A549 treated with ZK216348 at 1 μM for 4 hours (cell line): ENCODE measurements at places on chromosomes 12 and 14. TPM values are rescaled to one million over a fixed set of nuclear protein-coding genes. Genes with fewer than 3 reads are reported as not detected.

The SERPINA9 gene
- not detected in 5 replicates for total RNA-seq

The ITGB7 gene
- total RNA-seq: 0.35 to 0.95 TPM (median 0.41 TPM) in 5 replicates

The ACVRL1 gene
- 0.05 TPM in 1 of 5 replicates, not detected in the others for total RNA-seq

The PPP4R4 gene
- 0.06 to 0.58 TPM (median 0.37 TPM) in 5 replicates for total RNA-seq

The DDN gene
- 0.40 to 0.81 TPM (median 0.70 TPM) in 5 replicates for total RNA-seq
